ENCODE measurements at places on chromosomes 3 and 15.

- no peak for DNase-seq
Observed at GRCh38 chr15:70646169-70646568, 117.2 kb downstream of the UACA start.

DNA sequence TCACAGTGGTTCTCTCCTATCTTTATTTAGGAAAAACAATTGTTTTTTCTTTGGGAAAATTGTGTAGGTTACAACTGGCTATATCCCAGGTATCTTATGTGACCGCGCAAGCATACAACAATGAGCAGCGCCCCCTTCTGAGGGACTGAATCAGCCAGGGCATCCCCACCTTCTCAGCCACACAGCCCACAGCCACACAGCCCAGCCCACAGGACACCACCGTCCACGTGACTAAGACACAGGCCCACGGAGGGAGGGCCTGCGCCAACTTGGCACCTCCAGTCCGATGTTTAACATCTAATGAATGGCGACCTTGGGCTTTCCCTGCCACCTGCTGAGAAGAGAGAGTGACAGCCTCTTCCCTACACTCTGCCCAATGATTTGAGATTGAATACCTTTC, 68.1 kb downstream of the ATP10A start:
- no peak for DNase-seq

DNA sequence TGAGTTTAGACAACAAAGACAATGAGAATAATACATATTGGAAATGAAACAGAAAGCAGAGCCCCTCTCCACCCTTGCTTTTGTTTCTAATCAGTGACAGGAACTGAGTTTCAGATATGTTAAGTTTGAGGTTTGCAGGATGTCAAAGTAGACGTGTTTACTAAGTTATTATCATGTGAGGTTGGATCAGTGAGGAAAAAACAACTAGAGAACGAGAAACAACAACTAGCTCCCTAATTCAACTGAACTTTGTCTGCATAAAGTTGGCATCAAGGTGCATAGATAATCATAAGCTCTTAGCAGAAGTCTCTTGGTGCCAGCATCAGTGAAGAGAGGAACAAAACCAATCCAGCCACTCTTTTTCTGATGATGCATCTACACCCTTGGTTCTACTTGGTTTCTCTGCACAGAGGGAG, 491.1 kb upstream of the NR2F2 start:
- no peak for DNase-seq

DNA sequence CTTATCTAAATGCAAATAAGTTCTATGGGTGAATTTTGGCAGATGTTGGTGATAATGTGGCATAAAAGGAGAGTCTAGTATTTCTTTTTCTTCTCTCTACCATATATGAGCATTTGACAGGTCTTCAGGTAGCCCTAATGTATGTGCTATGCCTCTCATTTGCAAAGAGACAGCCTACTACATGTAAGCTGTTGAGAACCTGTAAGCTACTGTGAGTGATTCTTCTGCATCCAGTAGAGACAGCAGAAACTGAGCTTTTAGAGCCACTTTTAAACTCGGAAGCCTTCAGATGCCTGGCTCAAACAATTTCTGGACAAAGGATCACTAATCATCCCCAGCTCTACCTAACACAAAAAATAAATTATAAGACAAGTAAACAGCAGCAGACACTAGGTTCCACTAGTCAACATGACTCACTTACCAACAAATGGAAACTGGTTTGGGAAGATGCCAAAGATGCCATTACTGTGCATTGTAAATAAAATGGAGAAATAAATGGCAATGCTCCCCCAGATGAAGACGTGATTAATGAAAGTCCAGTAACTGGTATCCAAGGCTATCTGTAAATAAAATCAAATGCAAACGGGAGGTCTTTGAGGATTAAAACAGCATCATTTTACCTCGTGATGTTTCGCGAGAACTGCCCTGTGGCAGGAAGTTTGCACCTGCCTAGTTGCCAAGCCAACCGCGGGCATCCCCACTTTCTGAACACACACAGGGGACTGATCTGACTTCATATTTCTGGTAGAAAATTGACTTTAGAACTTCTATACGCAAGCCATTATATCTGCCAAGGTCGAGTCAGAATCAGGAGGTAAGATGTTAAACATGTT, 245.3 kb downstream of the DTWD1 start:
- no peak for DNase-seq

GRCh38 chr3:73294537-73294936, 233.1 kb downstream of the EBLN2 start:
- DNase-seq, result no peak

DNA sequence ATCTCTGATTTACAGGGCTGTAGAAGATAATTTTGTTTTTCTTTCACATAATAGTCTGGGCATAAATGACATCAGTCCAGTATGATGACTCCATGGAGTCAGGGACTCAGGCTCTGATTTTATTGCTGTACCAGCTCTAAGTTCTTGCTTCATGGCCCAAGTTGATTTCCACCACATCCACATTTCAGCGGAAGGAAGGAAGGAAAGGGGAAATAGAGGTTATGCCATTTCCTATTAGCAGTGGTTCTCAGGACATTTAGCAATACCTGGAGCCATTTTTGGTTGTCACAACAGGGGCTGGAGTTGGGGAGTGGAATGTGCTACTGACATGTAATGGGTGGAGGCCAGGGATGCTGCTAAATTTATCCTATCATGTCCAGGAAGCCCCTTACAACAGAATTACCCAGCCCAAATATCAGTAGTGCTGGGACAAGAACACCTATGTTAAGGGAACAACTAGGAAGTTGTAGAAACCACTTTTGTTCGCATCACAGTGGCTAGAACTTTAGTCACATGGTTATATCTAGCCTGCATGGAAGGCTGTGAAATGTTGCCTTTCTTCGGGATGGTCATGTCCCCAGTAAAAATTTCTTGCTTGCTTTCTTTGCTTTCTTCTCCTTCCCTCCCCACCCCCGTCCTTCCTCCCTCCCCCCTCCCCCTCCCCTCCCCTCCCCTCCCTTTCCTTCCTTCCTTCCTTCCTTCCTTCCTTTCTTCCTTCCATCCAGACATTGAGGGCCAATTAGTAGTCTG, 42.1 kb downstream of the OXSR1 start:
- DNase-seq, result no peak

GRCh38 chr3:58334013-58334321, 1.3 kb downstream of the PXK start:
- no peak for DNase-seq
